Motor neuron (in vitro differentiated cells): ENCODE measurements at places on chromosomes 1 and 21.
A peak's percentile ranks its signal among the peaks of the same experiment; 100 is the strongest.

- no peak for ATAC-seq
These were observed 230.3 kb upstream of the USP24 start for GRCh38 chr1:55445416-55445815.

- ATAC-seq = no peak
These were observed 188.5 kb downstream of the TGFBR3 start for GRCh38 chr1:91697416-91697815.

GRCh38 chr21:41369105-41369919, 7.5 kb downstream of the MX2 start:
- ATAC-seq = no peak

DNA sequence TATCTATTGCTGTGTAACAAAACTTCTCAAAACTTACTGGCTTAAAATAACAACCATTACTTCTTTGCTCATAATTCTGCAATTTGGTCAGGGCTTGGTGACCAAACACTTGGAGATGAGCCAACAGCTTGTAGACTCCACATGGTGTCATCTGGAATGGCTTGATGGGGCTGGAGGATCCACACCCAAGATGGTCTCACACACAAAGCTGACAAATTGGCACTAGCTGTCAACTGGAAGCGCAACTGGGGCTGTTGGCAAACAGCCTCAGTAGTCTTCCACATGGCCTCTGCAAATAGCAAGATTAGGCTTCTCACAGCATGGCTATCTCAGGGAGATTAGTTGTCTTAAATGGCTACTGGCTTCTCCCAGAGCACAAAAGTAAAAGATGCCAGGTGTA, 27.1 kb upstream of the MTF2 start:
- ATAC-seq = no peak

DNA sequence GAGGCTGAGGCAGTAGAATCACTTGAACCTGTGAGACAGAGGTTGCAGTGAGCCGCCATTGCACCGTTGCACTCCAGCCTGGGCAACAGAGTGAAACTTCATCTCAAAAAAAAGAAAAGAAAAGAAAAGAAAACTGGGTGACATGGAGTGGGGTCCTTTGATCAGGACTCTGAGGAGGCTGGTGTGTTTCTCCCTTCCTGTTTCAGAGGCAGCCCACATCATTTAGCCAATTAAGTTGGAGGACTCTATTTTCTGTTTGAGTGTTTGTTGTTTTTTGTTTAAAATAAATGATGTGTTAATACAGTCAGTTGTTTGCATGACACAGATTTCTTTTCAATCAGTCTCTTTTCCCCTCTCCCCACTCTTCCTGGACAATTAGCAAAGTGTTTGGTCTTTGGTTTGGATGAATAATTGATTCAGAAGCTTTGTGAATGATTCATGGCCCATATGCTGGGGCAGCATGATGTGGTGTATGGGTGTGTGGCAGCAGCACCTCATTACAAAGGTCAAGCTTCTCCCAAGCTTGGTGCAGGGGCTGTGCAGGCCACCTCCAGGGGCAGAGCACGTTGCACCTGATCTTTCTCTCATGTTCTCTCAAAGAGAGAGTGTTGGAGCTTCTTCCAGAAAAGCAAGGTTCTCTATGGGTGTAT, 48.8 kb downstream of the CACNA1E start:
- peak; percentile 90 for ATAC-seq

- no peak for ATAC-seq
These were observed 137.4 kb downstream of the FGGY start for GRCh38 chr1:59434336-59434735.

DNA sequence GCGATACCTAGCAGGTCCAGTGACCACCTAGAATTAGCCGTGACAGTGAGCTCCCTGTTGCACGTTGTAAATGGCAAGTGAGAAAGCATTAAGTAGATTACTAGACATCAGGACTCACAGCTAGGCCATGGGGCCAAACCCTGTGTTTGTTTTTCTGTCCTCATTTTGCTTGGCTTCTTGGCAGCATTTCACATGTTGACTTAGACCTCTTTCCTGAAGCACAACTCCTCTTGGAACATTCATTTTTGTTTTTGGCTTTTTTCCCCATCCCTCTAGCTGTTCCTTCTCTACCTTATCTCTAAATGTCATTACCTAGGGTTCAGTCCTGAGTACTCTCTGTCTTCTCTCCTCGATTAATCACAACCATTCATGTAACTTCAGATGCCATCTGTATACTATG, 16.9 kb upstream of the PTPN14 start:
- no peak for ATAC-seq

- ATAC-seq = no peak
These were observed 111.4 kb downstream of the TBX19 start for GRCh38 chr1:168391851-168392681.

DNA sequence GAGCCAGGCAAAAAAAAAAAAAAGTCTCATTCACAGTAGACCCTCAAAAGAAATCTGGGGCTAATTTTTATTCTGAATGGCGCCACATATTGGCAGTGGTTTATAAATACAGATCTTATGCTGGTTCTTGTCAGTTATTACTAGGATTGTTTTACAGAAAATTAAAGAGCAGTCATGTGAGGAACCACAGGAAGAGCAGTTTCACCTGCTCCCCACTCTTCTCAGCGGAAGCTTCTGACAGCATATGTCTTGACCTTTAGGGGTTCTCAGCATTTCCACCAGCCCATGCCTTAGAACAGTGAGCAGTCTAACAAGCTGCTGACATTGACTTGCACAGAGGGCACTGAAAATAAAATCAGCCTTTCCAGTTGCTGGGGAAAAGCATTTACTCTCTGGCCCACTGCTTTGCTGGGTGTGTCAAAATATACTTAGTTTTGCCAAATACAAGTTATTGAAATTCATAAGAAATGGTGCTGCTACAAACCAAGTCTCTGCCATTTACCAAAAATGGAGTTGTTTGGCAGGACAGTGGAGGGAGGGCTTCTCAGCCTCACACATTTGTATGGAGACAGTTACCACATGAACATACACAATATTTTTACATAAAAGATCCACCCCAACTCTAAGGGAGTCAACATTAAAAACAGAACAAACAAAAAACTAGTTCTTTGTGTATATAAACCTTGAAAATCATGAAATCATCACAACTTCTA, 144.2 kb downstream of the SYT2 start:
- ATAC-seq = no peak

- peak; percentile 83 for ATAC-seq
These were observed 588 bp downstream of the NEXN start for GRCh38 chr1:77888781-77889642.

DNA sequence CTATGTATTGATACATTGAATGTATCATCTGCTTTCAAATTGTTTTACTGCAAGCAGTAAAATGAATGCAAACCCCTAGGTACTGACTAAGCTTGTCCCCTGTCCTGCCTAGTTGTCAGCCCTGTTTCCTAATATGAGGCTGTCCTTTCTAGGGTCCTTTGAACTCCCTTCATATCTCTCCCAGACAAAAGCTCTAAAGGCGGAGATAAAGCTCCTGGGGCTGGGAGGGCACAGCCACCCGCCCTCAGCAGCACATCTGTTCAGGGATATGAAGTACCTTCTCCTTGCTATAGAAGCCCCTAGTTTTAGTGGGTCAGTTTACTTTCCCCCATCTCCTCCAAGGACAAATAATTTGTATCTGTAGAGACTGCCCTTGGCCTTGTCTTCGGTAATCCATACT, 93.1 kb upstream of the ETS2 start:
- no peak for ATAC-seq

DNA sequence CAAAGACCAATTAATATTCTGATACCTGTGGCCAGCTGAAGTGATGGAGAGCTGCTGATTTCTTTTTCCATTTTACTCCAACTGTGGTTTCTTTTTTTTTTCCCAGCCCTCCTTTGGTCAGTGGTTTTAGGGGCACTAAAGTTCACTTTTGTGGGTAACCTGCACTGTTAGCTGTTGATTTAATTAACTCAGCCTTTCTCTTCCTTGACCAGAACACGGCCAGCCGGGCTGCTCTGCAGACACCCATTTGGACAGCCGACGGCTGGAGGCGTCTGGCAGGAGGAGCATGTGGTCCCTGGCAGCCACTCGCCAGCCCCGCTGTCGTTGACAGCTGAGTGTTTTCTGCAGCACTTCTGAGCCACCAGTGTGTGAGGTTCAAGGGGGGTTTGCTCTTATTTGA, 136.2 kb upstream of the RUNX3 start:
- ATAC-seq = peak; percentile 42

DNA sequence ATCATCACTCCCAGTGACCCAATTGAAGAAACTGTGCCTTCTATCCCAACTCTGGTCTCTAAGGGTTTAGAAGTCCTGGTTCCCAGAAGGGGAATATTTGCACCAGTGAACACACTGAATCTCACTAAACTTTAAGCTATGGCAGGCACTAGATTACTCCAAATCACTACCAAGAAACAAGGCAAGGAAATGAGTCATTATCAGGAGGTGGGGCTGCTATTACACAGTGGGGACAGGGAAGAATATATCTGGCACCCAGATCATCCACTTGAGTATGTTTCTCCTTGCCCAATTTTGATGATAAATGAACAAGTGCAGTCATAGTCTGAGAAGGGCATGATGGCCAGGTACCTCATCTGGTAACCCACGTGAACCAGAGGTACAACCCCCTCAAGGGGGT, 7.0 kb downstream of the MRPL9 start:
- no peak for ATAC-seq

DNA sequence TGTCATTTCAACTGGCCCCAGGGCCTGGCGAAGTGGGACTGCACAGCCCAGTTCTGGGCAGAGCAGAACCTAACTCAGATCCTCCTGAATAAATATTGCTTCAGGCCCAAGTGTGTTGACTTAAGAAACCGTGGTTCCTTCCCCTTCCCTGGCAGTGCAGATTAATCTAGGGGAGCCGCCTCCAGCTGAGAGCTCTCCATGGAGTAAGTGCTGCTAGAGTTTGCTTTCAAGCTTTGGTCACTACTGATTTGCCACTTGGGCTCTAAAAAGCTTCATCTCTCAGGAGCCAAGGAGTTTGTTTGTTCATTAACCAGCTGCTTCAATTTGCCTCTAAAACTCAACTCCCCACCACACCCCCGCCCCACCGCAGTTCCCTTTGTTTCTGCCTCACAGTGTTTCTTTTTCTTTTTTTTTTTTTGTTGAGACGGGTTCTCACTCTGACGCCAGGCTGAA, 112.1 kb downstream of the DTL start:
- ATAC-seq = no peak

- no peak for ATAC-seq
These were observed 31.3 kb downstream of the NCMAP start for GRCh38 chr1:24586970-24587820.

- ATAC-seq = no peak
These were observed 22.2 kb upstream of the SMG7 start for GRCh38 chr1:183450093-183450492.

DNA sequence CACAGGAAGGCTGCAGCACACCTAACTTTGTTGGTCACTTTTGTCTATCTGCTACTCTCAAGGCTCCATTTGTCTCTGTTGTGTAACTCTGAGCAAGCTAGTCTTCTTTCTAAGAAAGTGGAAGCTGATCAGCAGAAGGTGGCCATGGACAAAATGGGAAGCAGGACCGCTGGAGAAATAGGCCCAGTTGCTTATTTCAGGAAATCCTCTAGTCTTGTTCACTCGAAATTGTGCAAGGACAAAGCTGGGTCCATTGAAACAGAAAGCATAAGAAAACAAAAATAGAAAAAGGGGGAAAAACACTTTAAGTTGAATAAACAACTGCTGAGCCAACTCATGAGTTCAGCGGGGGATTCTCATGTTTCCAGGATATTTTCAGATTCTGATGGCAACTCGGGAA, 150.1 kb downstream of the PBX1 start:
- no peak for ATAC-seq

- ATAC-seq = no peak
These were observed 108.2 kb upstream of the TMPRSS2 start for GRCh38 chr21:41616031-41616591.
